NCI-H510A (cell line): ENCODE measurements at places on chromosomes 16 and 17.

DNA sequence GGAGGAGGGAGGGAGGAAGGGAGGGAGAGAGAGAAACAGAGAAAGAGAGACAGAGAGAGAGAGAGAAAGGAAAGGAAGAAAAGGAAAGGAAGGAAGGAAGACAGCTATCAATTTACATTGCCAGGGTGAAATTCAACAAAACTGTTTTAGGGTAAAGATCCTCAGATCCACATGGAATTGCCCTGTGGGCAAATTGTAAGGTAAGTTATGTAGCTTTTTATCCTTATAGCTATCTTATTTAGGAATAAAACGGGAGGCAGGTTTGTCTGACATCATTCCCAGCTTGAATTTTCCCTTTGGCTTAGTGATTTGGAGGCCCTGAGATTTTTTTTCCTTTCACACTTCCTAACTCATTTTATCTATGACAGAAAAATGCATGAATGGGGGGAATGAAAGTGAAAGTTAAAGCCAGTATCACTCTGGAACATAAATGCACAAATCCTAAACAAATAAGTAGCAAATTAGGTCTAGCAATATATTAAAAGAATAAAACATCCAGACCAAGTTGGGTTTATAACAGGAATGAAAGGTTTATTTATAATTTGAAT lies 3.4 kb upstream of the UQCRC2 start:
- DNase-seq: no peak

GRCh38 chr17:76179496-76180467 lies 38.7 kb upstream of the FOXJ1 start:
- no peak for DNase-seq

- no peak for DNase-seq
These were observed 19.7 kb upstream of the RCVRN start for GRCh38 chr17:9924735-9925191.

DNA sequence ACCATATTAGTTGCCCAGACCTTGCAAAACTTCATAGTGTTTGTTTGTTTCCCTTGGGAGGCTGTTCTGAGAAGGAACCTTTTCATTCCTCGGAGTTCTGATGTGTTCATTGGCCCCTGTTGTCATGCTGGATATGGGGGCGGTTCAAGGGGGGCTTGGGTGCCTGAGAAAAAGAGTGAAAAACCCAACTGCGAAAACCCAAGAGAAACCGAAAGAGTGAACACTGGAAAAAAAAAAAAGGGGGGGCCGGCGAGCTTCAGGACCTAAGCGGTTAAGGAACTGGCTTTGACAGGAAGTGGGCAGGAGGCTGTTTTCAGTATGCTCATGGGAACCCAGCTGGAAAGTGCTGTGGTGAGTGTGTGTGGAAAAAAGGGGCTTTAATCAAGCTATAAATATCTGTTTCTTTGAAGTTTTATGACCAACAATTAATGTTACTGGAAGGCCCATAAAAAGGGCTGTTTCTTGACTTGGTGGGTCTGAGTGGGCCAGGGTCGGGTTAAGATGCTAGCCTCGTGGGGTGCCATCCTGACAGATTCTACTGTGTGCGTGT lies 510.7 kb downstream of the MAF start:
- DNase-seq: no peak

GRCh38 chr16:30830072-30830417 lies 43.0 kb upstream of the ZNF629 start:
- no peak for DNase-seq

- DNase-seq: no peak
These were observed 447.0 kb downstream of the SHISA9 start for GRCh38 chr16:13348416-13348815.

DNA sequence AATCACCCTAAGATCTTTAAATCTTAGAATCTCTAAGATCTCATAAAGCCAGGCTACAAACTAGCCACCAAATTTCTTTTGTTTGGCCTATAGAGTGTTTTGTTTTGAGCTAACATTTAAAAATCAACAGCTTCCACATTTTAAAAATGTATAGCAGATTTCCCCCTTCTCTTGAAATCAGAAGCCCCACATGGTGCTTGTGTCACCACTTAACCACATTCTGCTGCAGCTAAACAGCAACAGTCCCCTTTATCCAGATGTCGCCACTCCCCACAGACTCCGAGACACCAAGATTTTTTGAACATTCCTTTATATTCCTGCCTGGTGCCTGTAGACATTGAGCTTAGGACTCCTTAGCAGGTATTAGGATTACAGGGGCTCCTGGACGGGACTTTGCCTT lies 16.0 kb downstream of the GUCY2D start:
- DNase-seq: no peak

DNA sequence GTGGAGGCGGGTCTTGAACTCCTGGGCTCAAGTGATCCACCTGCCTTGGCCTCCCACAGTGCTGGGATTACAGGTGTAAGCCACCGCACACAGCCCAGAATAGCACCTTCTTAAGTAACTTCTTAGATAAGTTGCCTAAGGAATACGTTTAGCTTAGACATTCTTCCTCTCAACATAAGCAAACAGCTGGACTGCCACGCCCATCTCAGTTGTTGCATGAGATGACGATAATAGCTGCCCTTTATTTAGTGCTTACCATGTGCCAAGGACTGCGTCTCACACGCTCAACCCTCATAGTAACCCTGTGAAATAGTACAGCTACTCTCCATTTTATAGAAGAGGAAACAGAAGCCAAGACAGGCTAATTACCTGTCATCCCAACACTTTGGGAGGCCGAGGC lies 11.8 kb downstream of the HASPIN start:
- no peak for DNase-seq

GRCh38 chr17:36674278-36674650 lies 72.9 kb downstream of the MRM1 start:
- no peak for DNase-seq
